ENCODE measurements at places on chromosomes 1 and 21. TPM values are rescaled to one million over a fixed set of nuclear protein-coding genes. Genes with fewer than 3 reads are reported as not detected.

DNA sequence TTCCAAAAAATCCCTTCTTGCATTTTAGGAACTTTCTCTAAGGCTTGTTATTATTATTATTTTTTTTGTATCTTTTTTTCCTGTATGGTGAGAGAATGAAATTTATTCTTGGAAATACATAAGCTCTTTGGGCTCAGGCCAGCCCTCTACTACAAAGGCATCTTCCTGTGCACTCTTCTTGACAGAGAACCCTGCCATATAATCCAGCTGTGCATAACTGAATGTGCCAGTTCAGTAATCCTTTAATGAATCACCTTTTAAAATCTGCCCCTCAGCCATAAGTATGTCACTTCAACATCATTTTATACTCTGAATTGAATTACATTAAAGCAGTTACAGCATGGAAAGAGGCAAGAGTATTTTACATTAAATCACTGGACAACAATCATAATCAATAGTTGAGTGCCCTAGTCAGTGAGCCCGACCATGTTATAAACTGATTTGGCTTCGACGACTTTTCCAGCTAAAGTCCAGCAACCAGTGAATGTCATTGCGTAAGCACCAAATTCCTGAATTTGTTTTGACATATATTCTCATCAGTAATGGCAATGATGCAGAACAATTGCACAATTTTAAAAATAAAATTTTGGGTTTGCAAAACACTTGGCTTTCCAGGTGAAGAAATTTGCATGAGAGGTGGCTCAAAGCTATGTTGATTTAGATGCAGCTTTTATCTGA, 59.2 kb upstream of the KCNK2 start:
- DNase-seq = no peak

DNA sequence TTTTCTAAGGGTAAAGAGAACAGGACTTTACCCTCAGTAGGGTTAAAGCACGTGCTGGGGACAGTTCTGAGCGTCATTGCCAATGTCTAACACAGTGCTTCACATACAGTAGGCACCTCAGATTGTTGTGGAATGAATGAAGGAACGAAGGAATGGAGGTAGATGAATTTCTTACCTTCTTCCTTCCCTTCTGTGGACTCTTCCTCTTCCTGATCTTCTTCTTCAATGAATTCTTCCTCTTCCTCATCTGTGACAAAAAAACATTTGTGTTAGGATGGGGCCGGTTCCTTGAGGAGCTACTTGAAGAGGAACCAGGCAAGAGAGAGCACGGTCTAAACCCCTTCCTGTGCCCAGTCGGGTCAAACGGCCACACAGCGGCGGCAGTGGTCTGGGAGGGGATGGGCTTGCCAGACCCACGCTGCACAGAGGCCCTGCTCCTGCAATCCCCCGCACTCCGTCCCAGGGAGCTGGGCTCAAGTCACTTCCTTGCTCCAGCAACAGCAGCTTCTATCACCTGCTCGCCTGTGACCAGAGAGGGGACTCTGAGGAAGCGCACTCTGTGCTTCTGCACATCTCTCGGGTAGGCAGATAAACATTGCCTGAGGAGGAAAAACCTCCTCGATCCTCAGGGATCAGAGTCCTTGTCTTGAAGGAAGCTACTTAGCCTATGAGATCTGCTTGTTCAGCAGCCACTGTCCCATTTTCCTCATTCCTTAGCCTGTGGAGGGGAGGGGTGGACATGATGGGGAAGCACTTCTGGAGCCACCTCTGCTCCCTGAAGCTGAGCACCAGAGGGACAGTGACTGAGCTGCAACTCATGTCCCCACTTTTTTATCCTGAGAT, 8.0 kb upstream of the SLC30A2 start:
- DNase-seq = no peak

DNA sequence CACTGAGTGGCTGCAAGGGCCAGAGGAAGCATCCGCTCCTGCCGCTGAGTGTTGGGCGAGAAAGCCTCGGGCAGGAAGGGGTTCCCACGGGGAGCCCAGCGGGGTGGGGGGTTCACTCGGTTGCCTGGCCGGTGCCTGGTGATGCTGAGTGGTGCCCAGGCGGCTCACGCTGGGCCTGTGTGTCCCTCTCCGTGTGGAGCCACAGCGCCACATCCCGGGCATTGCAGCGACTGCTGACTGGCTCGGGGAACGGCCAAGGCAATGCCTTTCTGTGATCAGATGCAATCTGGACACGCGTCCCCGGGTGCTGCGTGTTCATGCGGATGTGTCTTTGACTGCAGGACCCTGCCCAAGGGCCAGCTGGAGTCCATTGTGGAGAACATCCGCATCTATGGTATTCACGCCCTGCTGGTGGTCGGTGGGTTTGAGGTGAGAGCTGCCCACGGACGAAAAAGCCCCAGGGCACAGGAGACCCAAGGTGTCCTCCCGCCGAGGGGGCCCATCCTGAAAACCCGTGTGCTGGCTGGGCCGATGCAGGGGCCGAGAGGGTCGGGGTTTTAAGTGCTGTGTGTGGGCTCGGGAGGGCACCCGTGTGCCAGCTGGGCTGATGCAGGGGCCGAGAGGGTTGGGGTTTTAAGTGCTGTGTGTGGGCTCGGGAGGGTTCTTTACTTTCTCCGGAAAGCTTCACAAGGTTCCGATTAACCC, 16.4 kb downstream of the CFAP410 start:
- no peak for DNase-seq

GRCh38 chr1:39270368-39270767, 65.9 kb downstream of the MACF1 start:
- DNase-seq = no peak

DNA sequence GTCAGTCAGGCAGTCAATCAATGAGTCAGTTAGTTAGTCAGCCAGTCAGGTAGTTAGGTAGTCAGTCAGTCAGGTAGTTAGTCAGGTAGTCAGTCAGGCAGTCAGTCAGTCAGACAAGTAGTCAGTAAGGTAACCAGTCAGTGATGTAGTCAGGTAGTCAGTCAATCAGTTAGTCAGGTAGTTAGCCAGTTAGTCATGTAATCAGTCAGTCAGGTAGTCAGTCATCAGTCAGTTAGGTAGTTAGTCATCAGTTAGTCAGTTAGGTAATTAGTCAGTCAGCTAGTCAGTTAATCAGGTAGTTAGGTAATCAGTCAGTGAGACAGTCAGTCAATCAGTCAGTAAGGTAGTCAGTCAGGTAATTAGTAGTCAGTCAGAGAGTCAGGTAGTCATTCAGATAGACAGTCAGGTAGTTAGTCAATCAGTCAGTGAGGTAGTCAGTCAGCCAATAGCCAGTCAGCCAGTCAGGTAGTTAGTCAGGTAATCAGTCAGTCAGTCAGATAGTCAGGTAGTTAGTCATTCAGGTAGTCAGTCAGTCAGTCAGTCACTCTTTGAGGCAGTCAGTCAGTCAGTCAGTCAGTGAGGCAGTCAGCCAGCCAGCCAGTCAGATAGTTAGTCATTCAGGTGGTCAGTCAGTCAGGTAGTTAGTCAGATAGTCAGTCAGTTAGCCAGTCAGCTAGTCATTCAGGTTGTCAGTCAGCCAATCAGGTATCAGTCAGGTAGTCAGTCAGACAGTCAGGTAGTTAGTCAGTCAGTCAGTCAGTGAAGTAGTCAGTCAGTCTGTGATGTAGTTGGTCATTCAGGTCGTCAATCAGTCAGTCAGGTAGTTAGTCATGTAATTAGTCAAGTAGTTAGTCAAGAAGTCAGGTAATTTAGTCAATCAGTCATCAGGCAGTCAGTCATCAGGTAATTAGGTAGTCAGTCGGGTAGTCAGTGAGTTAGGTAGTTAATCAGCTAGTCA, 15.3 kb downstream of the KRTAP10-1 start:
- DNase-seq = no peak

- peak; percentile 91 for DNase-seq
Observed at GRCh38 chr1:232767305-232768074, 37.7 kb upstream of the MAP10 start.

DNA sequence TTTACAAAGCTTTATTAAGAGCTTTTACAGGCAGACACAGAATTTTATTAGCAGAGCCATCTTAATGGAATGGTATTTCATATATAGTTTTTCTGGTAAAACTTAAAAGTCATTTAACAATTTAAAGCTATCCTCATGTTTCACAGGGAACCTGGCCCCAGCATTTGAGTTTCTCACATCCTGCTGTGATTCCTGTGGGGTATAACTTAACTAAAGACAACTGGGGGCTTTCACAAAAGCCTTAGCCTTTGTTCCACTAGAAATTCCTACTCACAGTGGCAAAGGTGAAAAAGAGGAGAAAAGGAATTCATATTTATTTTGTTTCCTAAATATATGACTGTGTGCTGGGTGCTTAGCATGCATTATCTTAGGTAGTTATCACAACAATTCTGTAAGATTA, 233.9 kb downstream of the DENND1B start:
- DNase-seq = no peak

DNA sequence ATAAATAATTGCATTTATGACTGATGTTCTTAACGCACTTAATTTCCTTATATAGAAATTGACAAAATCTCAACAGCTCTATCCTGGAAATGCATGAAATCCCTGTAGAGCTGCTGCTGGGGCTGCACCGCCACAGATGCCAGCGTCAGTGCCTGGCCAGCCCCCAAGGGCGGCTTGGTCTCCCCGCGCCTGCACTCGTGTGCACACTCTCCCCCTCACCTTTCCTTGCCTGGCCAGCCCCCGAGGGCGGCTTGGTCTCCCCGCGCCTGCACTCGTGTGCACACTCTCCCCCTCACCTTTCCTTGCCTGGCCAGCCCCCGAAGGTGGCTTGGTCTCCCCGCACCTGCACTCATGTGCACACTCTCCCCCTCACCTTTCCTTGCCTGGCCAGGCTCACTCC, 11.3 kb downstream of the TPRG1L start:
- DNase-seq = no peak

DNA sequence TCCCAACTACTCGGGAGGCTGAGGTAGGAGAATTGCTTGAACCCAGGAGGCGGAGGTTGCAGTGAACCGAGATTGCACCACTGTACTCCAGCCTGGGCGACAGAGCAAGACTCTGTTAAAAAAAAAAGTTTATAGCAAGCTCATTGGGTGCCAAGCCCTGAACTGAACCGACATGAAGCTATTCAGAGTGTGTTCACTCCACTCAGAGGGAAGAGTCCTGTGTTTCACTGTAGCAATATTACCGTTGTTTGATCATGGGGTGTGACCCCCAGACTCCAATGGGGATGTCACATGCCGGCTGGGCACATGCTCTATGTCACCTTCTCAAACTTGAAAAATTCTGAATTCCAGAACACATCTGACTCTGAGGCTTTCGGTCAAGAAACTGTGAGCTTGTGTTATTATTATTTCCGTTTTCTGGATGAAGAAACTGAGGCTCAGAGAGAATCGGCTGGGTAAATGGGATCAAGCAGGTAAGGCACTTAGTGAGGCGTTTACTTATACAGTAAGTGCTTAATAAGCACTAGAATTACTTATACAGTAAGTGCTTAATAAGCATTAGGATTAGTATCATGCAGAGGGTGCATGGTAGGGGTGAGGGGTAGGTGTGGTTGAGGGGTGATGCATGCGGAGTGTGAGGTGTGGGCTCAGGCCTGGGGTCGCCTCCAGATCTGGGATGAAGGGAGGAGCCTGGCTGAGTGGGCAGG, 36.2 kb downstream of the HSPG2 start:
- DNase-seq = no peak

- DNase-seq = no peak
Observed at GRCh38 chr1:177278626-177279390, 108.0 kb downstream of the BRINP2 start.

DNA sequence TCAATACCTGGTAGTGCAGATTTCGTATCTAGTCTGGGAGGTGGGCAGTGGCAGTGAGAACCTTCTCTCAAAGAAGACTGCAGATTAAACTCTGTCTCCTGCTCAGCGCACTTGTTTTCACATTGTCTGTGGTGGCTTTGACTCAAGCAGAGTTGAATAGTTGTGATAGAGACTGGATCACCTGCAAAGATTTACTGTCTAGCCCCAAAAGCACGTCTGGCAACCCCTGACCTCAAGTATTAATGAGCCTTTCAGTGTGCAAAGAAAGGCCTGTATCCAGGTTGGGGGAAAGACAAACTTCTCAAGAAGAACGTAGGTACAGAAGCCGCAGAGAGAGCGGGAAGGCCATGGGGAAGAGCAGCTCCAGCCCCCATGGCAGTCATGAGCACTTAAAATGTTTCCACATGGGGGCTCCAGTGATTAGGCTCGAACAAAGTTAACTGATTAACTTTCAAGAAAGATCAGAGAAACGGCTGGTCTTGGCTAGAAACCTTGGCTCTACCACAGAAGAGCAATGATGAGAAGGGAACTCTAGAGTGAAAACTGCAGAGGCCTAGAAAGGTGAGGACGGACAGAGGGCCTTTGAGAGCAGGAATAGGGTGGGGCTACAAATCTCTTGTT, 15.2 kb downstream of the HENMT1 start:
- DNase-seq = no peak

DNA sequence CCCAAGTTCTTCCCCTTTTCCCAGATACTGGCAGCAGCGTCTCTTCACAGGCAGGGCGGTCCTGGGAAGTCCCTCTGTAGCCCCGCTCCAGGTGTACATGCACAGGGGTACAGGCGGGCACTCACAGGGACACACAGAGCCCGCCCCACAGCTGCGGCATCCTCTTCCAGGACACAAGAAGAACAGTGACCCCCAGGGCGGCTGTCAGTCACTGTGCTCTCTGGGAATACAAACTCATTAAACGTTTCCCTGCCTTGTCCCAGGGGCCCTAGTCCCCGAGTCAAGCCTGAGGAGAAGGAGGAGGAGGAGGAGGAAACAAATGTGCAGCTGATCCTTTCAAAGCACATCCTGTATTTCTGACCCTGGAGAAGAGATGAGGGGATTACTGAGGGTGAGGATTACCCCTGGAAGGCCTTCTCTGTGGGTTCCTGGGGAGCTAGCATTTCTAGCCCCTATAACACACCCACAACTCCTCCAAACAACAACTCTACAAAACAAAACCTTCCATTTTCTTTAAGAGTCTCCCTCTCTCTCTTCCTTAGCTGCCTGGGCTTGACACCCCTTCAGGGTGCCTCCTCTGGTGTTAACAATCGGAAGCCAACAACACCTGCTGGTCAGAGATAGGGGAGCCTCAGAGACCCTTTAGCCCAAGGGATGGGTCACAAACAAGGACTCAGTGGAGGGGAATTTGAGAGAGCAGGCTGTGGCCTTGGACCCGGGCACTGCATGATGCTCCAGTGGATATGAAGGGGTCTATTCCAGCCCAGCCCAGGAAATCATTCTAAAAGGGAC, 28.4 kb upstream of the DMBX1 start:
- no peak for DNase-seq

DNA sequence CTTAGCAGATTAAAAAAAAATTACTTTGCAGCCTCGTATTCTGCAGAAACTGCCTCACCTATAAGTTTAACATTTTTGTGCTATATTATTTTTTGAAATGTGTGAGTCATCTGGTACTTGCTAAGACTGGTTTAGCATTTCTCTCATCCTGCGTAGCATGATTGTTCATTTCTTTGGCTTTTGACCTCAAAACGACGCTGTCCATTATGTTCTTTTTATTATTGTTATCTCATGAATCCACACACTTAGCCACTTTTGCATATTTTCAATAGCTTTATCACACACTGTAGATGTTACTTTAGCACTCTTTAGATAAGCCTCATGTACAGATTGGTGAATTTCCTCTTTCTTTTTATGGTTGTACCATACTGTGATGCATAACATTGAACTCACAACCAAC, 1004.9 kb upstream of the NCAM2 start:
- no peak for DNase-seq

- no peak for DNase-seq
Observed at GRCh38 chr1:110690709-110691365, 16.1 kb upstream of the KCNA3 start.

The TTC22 gene
- total RNA-seq = not detected

The SHISAL2A gene
- not detected for total RNA-seq

The C1orf116 gene
- total RNA-seq = 1.4 TPM

The SPATA46 gene
- not detected for total RNA-seq

The ASCL5 gene
- not detected for total RNA-seq

The OR2M4 gene
- 0.10 TPM for total RNA-seq

The USP1 gene
- total RNA-seq = 70.8 TPM

The ACKR1 gene
- total RNA-seq = not detected

The ASTN1 gene
- 0.07 TPM for total RNA-seq

The DMBX1 gene
- total RNA-seq = 0.89 TPM
